Activated CD4-positive, alpha-beta memory T cell treated with anti-CD3 and anti-CD28 coated beads, Interleukin-2, amount 10 ng/mL, durations not matched to agents 7 days and 5 days (primary cell): ENCODE measurements at places on chromosomes 7 and 10. TPM values are rescaled to one million over a fixed set of nuclear protein-coding genes. Genes with fewer than 3 reads are reported as not detected.

DNA sequence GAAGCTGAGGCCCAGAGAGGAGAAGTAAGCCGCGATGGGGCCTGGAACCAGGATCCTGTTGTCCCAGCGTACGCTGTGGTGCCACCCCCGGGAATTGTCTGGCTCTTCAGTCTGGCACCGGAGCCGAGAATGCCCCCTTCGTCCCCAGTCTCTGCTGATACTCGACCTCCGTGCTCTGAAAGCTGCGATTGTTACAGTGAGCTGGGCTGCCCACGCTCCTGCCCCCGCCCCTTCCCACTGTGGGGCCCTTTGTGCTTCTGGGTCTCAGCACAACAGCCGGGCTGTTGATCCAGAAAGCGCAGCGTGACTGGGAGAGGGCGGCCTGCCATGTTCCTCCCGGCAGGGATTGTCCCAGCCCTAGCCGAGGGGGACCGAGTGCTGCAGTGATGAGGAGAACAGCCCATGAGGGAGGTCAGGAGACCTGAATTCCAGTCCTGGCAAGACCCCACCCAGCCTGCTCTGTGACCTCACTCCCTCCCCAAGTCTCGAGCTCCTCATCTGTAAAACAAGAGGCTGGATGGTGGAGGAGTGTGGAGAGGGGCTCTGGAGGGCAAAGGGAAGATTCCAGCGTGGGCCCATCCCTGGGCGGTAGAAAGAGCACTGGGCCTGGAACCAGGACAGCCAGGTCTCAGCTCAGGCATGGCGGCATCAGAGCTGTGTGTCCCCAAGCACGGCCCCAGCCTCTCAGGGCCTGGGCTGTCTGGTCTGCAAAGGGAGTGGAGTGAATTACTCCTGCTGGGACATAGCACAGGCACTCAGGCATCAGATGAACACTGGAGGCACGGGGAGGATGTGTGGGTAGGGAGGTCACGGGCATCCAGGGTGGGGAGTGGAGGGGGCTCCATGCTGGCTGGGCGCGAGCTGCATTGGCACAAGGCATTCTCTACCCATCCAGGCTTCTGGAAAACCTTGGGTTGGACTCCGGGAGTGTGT lies 43.6 kb downstream of the TSPAN15 start:
- H3K27me3 ChIP-seq = no peaks in the 10 kb centered on the region
- no peaks in the 10 kb centered on the region for H3K36me3 ChIP-seq
- no peak for DNase-seq
- H3K27ac ChIP-seq = no peak overlapping the region

The RPA3 gene
- 118 TPM for total RNA-seq

The KIAA1217 gene
- total RNA-seq = 2.0 TPM

GRCh38 chr7:129055861-129056464 lies 1.1 kb upstream of the TNPO3 start:
- H3K36me3 ChIP-seq = peaks cover 22% of the 10 kb centered on the region
- H3K4me1 ChIP-seq = peaks cover 33% of the 10 kb centered on the region
- peak overlapping the region; percentile 98 for H3K27ac ChIP-seq
- peaks cover 9% of the 10 kb centered on the region for H3K27me3 ChIP-seq
- DNase-seq = no peak

DNA sequence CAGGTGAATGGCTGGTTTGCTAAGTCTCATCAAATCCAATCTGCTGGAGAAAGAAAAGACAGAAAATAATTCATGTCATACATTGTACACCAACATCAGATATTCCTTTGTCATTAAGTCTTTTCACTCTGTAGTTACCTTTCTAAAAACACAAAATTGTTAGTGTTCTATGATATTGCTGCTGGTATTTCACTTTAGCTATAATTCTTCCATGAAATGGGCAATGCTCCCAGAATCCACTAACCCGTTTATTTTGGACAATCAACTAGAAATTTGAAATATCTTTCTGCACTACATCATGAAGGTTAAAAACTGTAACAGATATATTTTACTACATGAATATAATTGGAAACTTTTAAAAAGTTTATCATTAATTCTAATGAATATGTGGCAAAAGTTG lies 181.3 kb downstream of the C7orf25 start:
- H3K4me1 ChIP-seq = no peaks in the 10 kb centered on the region
- H3K27ac ChIP-seq = no peak overlapping the region
- H3K27me3 ChIP-seq = no peaks in the 10 kb centered on the region
- DNase-seq = no peak

The GCK gene
- not detected for total RNA-seq

The RHOBTB1 gene
- total RNA-seq = not detected

GRCh38 chr10:13395540-13395939 lies 47.4 kb upstream of the SEPHS1 start:
- no peaks in the 10 kb centered on the region for H3K4me1 ChIP-seq
- no peak overlapping the region for H3K27ac ChIP-seq
- DNase-seq = no peak
- no peaks in the 10 kb centered on the region for H3K36me3 ChIP-seq
- H3K27me3 ChIP-seq = peaks cover 12% of the 10 kb centered on the region

DNA sequence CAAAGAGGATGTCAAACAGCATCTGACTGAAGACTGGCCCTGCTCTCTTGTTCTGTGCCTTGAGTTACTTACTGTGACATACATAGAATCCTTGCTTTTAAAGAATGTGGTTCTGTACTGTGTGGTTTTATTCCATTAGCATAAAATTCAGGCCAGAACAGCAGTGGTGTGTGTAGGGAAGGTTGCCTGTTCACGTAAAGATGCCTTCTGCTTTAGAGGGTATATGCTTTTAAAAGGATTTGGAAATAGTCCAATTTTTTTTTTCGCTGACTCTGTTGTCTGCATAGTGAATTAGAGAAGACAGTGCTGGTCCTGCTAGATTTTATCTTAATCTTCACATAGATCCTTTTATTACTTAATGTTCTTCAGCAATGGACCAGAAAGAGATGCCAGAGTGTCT lies 470.8 kb upstream of the SEMA3A start:
- no peaks in the 10 kb centered on the region for H3K27me3 ChIP-seq
- H3K27ac ChIP-seq = no peak overlapping the region
- H3K36me3 ChIP-seq = no peaks in the 10 kb centered on the region

- no peaks in the 10 kb centered on the region for H3K4me1 ChIP-seq
- no peak overlapping the region for H3K4me3 ChIP-seq
- H3K27me3 ChIP-seq = no peaks in the 10 kb centered on the region
Measured at GRCh38 chr7:34124765-34125164, 219.4 kb downstream of the BMPER start.

The FOXL3 gene
- total RNA-seq = not detected

DNA sequence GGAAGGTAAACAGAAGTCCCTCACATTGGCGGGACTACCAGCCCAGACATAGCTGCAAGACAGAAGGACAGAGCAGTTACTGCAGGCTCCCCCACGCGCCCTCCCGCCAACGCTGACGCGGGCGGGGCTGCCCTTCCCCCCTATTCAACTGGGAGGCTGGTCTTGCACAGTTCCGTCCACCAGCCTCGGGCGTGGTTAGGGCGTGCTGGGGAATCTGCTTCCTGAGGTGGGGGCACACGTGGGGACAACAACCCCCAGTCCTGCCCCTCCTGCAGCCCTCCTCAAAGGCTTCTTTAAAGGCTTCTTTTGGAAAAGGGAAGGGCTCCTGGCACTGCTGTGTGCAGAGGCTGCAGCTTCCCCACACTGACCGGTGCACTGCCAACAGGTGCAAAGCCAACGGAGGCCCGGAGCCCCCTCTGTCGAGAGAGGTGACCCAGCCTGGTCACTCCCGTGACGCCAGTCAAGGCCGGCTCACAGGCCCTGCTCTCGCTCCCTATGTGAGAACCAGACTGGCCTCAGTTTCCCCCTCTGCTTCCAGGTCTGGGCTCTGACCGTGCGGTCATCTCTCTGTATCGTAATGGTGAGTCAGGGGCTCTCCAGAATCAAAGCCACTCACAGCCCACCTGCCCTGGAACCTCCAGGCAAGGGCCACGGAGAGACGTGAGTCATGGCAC lies 126.0 kb downstream of the EBF3 start:
- DNase-seq = no peak
- no peaks in the 10 kb centered on the region for H3K4me1 ChIP-seq
- no peaks in the 10 kb centered on the region for H3K27me3 ChIP-seq

The ZCCHC24 gene
- total RNA-seq = 1.5 TPM

The SAP25 gene
- 30.0 TPM for total RNA-seq

The ZNF33A gene
- total RNA-seq = 31.6 TPM

The AASS gene
- total RNA-seq = 0.93 TPM

DNA sequence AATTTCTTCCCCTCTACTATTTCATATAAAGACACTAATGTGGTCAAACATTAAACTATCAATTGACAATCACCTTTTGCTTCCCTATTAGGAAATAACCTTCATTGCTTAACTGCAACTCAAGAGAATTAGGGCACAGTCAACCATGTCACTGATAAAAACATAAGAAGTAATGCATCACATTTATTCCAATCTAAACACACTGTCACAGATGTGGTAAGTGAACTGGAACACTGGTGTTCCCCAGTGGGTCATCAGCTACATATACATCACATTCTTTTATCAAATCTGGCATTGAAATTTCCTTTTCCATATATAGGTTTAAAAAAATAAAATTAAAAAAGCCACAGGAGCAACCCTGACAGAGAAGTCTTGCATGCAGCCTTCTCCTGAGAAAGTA lies 3.7 kb downstream of the TRIL start:
- DNase-seq = no peak
- H3K27ac ChIP-seq = no peak overlapping the region
- H3K4me3 ChIP-seq = no peak overlapping the region
- H3K27me3 ChIP-seq = peaks cover 62% of the 10 kb centered on the region

DNA sequence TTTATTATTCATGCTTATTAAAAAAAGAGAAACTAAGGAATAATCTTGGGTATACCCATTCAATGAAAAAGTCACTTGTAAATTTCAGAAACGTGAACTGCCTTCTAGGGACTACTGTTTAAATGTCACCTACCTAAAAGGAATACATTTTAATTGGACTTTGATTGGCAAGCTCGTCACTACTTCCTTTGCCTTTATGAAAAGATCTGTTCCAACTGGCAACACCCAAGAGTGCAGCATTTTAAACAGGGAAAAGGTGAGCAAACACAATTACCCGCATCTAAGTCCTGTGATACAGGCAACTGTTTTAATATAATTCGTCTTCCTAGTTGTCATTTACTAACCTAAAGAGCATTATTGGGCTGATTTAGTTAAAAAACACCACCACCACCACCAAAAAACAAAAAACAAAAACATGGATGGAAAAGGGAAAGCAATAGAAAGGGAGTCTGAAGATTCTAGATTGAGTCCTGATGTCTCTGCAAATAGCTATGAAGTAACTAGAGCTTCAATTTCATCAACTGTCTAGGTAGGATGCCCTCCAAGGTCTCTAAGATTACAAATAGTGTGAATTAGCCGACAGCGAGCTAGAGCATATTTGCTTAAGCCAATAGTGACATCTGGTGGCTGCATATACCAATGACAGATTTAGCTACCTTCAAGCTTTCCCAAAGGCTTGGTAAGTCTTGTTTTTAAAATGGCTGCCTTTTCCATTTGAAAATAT lies 33.8 kb upstream of the ICA1 start:
- H3K36me3 ChIP-seq = no peaks in the 10 kb centered on the region
- H3K27ac ChIP-seq = no peak overlapping the region
- no peak overlapping the region for H3K4me3 ChIP-seq
- peak; percentile 24 for DNase-seq
- H3K27me3 ChIP-seq = peaks cover 15% of the 10 kb centered on the region

DNA sequence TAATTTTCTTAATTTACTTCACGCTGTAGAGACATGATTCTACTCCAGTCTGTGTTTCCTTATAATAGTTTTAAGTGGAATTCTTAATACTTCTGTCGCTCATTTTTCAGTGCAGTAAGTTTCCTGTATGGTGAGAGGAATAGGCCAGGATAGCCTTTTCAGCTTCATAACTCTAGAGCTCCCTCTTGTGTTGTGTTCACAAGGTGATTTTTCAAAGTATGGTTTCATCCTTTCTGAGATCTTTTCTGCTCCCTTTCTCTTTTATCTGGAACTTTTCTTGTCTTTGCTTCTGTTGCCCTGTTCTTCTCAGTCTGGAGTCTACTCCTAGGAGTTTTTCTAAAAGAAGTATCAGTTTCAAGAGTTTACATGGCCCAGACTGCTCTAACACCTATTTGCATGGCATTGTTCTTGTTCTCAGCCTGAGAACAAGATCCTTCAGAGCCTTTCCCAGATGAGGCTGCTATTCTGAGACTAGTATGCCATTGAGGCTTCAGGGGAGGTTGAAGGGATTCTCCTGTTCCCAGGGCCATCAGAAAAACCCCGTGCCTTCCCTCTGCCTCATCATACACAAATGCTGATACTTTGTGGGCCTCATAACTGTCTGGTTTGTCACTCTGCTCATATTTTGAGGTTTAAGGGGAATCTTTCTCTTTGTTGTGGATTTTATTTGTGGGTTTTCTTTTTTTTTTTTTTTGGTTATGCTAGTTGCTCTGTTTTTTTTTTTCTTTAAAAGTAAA lies 21.8 kb downstream of the NET1 start:
- no peaks in the 10 kb centered on the region for H3K27me3 ChIP-seq
- DNase-seq = no peak
- no peak overlapping the region for H3K27ac ChIP-seq
- no peak overlapping the region for H3K4me3 ChIP-seq

The MDFIC gene
- total RNA-seq = 85.8 TPM

GRCh38 chr7:141840708-141841107 lies 577 bp downstream of the PRSS37 start:
- H3K27me3 ChIP-seq = no peaks in the 10 kb centered on the region
- H3K36me3 ChIP-seq = no peaks in the 10 kb centered on the region
- H3K4me1 ChIP-seq = no peaks in the 10 kb centered on the region

DNA sequence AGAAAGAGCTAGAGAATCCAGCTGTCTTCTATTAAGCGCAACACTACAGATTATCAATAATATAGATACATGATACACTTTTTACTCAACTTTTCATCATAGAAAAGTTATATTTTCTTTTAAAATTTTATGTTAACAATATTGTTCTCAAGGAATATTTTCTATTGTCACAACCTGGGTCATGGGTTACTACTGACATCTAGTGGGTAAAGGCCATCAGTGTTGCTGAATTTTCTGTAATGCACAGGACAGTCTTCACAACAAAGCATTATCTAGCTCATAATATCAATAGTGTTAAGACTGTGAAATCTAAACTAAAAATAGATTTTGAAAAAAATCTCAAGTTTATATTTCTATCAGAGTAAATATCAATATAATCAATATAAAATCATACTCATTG lies 209.8 kb downstream of the ZNF33B start:
- no peak overlapping the region for H3K4me3 ChIP-seq
- DNase-seq = no peak
- H3K4me1 ChIP-seq = no peaks in the 10 kb centered on the region
- H3K27me3 ChIP-seq = no peaks in the 10 kb centered on the region
- no peaks in the 10 kb centered on the region for H3K36me3 ChIP-seq

The RPEL1 gene
- 0.13 TPM for total RNA-seq

The CHAT gene
- total RNA-seq = not detected
